ENCODE measurements at places on chromosomes 5 and 9.
A peak's percentile ranks its signal among the peaks of the same experiment; 100 is the strongest.

DNA sequence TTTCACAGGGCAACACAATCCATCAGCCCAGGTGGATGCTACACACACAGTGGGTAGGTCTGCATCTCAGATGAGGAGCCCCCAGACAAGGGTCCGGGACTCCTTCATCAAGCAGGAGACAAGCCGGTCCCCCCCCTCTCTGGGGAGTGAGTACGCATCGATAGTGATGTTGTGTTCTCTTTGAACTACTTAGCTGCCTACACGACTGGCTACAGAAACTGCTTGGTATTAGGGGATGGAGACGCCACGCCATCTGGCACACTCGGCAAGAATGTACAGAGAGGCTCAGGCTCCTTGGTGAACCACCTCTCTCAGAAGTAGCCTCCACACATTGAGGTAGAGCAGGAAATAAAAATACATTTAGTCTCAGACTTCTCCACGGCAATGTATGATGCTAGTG lies 179.8 kb downstream of the CNTNAP3 start:
- DNase-seq: peak; percentile 55

DNA sequence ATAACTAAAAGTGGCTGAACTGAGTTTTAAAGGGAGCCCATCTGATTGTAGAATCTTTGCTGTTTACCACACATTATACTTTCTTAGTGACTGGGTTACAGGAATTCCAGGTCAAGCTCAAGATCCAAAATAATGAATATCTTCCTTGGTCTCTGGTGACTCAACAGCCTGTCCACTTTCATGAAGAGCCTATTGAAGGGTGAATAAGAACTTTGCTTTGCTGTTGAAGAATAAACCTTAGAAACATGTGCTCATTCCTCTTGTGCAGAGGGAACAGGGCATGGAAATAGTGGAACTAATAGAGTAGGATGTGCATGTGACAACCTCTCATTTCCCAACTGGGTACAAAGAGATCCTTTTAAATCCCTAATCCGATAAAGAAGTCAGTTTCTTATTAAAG lies 21.4 kb downstream of the ALDH1A1 start:
- no peak for DNase-seq

DNA sequence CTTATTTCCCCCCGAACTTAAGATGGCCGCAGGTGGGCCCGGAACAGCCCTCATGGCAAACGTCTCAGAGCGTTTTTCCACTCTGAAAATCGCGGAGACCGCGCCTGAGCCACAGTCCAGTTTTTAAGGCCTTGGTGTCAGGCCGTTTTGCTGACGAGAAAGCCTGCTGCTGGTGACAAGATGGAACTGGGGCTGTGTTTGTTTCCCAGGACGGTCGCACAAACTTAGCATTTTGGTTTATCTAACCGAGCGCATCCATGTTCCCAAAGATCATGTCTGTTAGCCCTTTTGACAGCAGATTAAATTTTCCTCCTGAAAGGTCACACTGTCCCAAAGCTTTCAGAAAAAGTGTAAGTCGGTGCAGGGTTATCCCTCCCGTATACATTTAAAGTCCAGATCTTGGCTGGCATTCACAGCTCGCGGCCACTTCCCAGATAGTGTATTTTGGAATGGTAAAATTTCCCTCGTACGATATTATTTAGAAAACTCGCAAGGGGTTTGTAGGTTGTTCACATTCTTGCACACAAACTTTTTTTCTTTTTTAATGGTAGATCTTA lies 812 bp downstream of the SREK1 start:
- no peak for DNase-seq

GRCh38 chr9:98380065-98380681 lies 124.7 kb upstream of the TBC1D2 start:
- DNase-seq: no peak

DNA sequence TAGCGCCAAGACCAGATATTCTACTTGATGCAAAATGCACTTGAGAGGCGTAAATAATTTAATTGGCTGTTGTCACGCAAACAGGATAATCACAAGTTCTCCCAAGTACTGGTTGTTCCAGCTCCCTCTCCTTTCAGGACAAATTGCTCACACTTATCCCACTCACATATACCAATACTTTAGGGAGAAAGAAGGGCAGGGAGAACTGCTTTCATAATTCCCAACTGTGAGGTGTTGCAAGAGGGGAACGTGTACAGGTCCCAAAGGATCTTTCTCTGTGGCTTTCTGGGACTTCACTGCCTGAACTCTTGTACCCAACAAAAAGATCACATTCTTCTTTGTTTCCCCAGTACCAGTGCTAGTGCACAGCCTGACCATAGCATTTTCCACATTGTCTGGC lies 21.5 kb upstream of the TGFBI start:
- DNase-seq: no peak

GRCh38 chr9:104775976-104776375 lies 12.0 kb downstream of the NIPSNAP3B start:
- DNase-seq: no peak

- DNase-seq: no peak
Observed at GRCh38 chr5:53030893-53031292, 41.7 kb downstream of the ITGA2 start.

DNA sequence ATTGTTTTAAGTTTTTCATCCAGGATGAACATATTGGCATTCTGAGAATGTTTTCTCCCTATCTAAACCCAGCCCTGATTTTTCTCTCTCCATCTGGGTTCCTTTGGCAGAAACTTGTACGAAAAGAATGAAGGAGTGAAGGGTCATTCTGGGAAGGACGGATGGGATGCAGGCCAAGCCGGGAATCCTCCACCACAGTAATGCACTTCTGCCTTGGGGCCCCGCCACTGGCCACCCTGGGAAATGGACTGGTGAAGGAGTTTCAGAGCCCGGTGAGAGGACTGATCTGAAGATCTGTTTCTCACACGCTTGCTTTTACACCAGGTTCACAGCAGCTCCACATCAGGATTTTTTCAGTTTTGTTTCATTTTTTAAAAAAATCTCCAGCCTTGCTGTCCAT lies 554.8 kb downstream of the BNC2 start:
- no peak for DNase-seq

DNA sequence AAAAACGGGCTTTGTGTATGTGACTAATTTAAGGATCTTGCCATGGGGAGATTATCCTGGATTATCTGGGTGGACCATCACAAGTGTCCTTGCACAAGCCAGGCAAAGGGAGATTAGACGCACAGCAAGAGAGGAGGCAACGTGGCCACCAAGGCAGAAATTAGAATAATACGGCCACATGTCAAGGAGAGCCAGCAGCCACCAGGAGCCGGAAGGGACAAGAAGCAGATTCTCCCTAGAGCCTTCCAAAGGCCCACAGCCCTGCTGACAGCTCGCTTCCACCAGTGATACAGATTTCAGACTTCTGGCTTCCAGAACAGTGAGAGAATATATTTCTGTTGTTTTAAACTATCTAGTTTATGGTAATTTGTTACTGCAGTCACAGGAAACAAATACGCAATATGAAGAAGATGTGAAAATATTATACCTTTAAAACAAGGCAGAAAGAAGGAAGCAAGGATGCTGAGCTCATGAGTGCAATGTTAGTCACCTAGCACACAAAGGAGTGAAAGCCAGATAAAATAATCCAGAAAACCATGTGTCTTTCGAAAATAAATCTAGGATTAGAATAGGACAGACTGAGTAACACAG lies 28.7 kb upstream of the F2RL1 start:
- DNase-seq: no peak

DNA sequence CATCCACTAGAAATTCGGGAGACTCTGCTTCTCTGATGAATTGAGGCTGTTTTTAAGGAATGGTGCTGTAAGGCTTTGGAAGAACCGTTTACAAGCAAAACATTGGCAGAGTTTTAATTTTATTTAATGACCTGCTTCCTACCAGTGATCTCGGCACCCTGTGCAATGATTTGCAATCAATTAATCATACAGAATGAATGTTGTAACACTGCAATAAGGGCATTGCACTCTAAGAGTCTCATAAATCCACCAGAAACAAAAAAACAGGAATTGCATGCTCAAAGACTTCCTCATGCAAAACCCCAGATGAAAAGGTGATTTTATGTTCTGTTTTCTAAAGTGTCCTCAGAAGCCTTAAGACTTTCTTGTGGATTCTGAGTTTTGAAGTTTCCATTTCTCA lies 295.7 kb downstream of the ARHGEF28 start:
- DNase-seq: no peak

DNA sequence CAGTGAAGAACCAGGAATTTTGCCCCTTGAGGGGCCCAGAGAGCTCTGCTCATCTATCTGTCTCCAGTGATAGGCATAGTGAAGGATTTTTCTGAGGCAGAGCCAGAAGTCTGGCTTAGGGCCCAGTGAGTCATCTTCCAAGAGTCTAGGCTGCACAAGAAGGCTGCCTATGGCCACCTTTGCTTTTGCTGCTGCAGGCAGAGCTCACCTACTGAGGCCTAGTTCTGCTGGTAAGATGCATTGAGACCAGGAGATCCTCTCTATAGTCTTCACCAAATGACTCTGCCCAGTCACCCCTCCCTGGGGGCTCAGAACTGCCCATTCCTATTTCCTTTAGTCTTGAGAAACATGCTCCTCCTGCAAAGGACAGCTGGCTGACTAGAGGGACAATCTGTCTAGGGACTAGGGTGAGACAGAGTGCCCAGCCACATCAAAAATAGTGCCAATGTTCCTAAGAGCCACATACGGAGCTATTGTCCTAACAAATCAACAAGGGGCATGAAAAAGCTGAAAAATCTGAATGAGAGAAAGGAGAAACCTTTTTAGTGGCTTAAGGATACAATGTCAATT lies 40.3 kb upstream of the CDKN2AIPNL start:
- no peak for DNase-seq

DNA sequence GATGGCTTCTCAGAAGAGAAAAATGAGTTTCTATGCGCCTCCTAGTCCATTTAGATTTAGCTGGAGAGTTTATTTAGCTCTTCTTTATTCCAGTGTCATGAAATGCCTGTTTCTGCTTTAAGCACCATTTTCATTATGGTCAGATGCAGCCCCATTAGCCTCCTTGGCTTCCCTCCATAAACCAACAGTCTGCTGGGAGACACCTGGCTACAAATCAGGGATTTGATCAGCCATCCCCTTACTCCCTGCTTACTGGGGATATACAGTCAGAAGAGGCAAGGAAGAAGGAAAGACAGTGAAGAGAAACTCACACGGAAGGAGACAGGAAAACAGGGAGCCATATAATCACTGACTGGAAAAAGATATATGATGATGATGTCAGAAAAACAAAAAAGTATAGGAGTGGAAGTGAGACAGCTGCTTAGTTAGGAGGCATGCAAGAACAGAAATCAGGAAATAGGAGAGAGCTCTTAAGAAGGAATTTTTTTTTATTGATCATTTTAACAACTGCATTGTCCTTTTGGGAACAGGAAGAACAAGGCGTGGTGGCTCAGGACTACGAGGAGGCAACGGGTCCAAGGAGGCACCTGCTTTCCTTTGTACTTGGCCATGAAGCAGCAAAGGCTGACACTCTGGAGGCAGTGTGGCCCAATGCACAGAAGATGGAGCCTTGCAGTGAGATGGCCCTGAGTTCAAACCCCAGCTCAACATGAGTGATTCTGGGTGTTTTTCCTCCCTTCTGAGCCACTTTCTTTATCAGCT lies 56.1 kb downstream of the MED27 start:
- no peak for DNase-seq

DNA sequence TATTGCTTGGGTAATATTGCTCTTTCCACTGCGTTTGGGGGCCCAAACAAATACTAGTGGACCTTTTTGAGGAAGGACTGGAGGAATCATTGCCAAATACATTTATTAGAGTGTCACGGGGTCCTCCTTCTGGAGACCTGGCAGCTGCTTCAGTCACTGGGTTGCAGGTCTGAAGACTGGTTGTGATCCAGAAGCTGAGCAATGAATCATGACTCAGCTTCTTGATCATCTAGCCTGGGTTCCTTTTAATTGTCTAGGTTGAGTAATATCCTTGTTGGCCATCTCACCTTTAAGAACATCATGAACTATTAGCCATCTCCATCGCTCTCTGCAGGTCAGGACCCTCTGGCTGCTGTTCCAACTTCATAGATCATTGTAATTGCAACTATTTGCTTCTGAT lies 15.4 kb upstream of the UBAP1 start:
- no peak for DNase-seq

GRCh38 chr5:4866131-4866659 lies 273.9 kb upstream of the ADAMTS16 start:
- no peak for DNase-seq

GRCh38 chr5:137032929-137033328 lies 466.2 kb downstream of the SPOCK1 start:
- no peak for DNase-seq

- peak; percentile 58 for DNase-seq
Observed at GRCh38 chr9:123453831-123454321, 97.9 kb downstream of the CRB2 start.

DNA sequence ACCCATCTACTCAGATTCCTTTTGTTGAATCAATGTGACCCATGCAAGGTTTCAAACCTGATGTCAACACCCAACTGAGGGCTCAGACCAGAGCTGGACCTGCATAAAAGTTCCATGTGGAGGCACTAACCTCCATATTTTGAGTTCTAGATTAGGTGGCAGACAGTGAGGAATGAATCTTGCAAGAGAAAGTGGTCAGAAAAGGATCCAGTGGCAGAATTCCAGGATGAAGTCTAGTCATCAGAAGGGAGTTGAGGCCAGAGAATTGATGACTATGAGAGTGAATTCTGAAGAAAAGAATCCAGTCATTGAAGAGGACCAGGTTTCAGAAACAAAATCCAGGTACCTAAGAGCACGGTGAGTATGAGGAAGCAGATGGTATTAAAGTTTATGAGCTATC lies 205.1 kb upstream of the RGMB start:
- DNase-seq: no peak

DNA sequence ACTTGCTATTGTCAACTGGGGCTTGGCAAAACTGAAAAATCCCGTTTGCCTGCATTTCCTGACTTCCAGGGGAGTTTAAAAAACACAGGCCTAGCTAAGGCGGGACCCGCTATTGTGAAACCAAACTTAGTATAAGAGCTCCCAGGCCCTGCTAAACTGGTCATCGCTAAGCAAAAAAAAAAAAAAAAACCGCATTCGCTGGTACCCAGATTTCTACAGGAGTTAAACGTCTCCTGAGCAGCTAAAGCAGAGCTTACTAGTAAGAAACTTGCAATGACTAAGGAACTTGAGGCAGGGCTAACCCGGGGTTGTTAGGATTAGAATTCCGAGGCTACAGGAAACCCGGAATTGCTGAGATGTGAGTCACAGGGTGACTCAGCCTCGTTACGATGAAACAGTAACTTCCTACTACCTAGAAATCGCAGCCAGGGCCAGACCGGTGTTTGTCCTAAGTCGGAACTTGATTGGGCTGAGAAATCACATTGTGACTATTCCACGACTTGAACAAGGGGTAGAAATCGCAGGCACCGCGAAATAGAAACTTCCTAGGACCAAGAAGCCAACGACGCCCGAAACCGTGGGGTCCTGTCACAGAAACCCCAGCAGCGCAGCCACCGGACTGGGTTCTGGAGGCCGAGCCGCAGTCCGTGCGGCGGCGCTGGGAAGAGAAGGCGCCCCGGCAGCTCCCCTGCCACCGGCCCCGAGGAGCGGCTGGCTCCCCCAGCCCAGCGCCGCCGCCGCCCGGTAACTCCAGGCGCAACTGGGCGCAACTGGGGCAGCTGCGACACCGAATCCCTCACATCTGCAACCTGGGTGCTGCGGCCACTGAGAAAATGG lies 89.4 kb downstream of the ANXA2R start:
- no peak for DNase-seq

- DNase-seq: no peak
Observed at GRCh38 chr9:112341730-112342129, 8.3 kb upstream of the PTBP3 start.

Data from posterior cingulate gyrus (tissue), 11 donors.